Activated T-cell treated with anti-CD3 and anti-CD28 coated beads, Interleukin-2, amount 50 U/mL, for 1 hour (primary cell): ENCODE measurements at places on chromosomes 11 and 22.

- DNase-seq, result no peak
Measured at GRCh38 chr11:2460540-2461252, 15.9 kb downstream of the KCNQ1 start.

DNA sequence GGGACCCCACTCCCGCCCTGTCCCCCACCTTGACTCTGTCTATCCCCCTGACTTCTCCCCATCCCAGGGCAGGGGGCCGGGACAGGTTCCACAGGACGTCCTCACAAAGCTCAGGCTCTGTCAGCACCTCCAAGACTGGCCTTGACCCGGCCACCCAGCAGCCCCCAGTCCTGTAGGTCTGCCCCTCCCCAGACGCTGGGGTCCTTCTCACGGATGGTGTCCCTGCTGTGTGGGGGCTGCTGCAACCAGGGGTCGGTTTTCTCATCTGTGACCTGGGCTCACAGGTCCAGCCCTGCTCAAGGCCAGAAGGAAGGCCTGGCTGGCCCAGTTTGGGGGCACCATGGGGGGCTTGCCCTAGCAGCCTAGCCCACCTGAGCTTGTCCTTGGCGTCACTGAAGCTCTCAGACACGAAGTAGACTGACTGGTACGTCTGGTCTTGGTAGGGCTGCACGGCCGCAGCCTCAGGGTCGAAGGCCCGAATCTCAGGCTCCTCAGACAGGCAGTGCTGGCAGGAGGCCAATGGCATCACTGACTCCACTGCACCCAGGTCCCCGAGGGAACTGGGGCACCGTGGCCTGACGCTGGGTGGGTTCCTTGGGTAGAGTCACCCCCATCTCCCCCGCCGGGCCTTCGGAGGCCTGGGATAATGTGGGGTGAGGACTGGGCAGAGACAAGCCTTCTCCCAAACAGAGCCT lies 4.0 kb upstream of the INS start:
- DNase-seq, result no peak

DNA sequence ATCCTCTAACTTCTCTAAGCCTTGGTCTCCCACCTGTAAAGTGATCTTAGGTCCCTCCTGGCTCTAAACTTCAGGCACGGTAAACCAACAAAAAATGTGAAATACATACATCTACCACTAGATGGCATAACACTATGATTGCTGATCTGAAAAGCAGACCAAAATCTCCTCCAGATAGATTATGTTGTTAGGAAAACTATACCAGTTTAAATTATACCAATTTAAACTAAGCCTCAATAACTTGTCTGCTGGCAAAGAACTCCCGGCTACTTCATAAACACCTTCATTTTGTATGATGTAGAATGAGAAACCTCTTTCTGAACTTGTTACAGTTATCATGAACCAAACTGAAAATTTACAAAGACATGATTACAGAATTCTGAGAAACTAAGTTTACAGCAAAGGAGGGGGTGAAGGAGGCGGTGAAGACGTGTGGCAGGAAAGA lies 85.9 kb downstream of the SBF2 start:
- no peak for DNase-seq

- no peak for DNase-seq
Measured at GRCh38 chr11:69923641-69924307, 104.6 kb upstream of the FGF3 start.

GRCh38 chr11:14907411-14908213 lies 15.6 kb upstream of the CYP2R1 start:
- DNase-seq, result peak; percentile 88

DNA sequence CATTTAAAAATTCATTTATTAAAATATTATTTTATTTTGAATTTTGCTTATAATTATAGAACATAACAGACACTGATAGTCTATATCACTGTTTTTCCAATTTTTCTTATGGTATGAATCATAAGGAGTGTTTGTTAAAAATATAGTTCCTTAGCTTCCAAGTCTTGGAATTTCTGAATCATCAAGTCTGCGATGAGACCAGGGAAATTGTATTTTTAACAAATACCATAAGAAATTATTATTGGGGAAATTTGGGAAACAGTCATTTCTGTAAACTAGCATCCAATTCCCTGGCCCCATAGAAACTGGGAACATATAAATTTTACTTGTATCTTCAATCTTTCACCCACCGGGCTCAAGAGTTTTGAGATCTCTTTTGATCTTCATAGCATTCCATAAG lies 38.0 kb upstream of the PICALM start:
- DNase-seq, result no peak

DNA sequence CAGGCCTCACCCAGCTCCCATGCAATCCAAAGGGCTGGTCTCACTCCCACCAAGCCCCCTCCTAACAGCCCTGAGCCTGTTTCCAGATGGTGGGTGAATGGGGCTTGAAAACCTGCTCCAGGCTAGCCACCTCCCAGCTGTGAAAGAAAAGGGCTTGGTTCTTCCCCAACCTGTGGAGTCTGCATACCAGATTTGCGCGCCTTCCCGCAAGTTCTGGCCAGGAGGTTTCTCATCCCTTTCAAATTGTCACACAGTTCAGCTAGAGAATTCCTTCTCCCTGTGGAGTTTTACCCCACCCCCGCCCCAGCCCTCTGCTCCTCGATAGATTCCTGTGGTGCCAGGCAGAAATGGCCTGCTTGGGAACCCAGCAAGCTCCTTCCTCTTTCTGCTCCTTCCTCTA lies 734.6 kb upstream of the FAT3 start:
- no peak for DNase-seq

DNA sequence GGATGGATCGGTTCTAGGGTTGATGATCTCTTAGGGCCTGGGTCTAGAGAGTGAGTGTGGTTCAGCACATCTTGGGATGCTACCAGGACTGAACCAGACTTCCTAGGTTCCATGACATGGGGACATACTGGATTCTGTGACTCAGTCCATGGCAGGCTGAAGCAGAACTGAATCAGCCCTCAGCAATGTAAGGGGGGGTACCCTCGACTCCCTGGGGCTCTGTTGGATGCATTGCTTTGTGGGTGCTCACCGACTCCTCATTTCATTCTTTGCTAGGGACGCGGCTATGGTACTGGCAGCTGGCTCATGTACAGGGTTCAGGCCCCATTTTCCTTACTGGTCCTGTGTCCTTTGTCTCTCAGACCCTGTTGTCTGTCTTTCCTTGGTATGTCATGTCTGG lies 733 bp upstream of the GRAMD1B start:
- no peak for DNase-seq

GRCh38 chr11:61679893-61680621 lies at the start of gene DAGLA:
TSS of gene DAGLA (plus strand) at chr11:61680391. CDS start at chr11:61720156, 39,765 bp downstream.
- DNase-seq, result peak; percentile 88

DNA sequence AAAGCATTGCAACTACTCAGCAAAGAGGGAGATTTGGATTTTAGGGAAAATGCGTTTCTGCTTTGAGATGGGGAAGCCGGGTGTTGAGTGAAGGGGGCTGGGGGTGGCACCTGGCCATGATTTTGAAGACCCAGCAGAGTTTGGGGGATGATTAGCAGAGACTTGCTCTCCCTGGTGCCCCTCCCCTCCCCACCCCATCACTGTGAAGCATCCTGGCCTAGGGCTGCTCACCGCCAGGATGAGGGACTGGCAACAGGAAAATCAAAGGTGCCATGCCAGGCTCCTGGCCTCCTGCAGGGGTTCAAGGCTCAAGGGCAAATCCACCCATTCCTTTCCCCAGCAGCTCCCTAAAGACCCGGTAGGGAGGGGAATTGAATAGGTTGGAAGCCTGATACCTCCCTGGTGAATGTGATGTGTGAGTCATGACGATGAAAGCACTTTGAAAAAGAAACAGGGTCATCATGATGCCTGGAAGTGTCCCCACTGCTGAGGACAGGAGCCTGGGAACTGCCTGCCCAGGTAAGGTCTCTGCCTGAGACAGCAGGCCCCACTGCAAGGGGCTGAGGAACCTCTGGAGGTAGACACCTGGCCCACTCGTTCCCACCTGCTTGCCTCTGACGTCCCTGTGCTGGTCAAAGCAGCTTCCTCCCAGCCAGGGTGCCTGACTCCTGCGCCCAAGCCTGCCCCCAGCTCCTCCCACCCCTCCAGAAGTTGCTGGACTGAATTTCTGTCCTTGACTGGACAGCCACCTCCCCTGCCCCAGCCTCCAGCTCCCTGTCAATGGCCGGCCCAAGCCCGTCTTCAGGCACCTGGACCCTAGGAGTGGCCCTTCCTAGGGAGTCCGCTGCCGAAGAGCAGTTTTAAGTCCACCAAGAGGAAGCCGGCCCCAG lies 1.7 kb downstream of the CHST1 start:
- no peak for DNase-seq

DNA sequence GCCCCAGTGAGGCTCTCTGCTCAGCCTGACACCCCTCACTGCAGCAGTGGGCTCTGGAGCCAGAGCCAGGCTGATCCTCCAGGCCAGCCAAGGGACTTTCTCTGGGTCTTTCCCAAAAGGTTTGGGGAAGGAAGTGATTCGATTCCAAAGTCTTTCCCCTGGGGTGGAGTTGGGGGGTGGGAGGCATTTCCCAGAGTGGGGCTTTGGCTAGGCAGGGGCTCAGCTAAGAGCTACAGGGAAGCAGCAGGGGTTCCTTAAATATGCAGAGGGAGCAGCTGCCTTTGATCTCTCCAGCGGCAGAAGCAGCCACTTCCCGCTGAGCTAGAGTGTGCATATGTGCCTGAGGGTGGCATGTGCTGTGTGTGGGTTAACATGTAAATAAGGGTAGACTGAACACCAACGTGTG lies 192.9 kb downstream of the INSC start:
- no peak for DNase-seq

DNA sequence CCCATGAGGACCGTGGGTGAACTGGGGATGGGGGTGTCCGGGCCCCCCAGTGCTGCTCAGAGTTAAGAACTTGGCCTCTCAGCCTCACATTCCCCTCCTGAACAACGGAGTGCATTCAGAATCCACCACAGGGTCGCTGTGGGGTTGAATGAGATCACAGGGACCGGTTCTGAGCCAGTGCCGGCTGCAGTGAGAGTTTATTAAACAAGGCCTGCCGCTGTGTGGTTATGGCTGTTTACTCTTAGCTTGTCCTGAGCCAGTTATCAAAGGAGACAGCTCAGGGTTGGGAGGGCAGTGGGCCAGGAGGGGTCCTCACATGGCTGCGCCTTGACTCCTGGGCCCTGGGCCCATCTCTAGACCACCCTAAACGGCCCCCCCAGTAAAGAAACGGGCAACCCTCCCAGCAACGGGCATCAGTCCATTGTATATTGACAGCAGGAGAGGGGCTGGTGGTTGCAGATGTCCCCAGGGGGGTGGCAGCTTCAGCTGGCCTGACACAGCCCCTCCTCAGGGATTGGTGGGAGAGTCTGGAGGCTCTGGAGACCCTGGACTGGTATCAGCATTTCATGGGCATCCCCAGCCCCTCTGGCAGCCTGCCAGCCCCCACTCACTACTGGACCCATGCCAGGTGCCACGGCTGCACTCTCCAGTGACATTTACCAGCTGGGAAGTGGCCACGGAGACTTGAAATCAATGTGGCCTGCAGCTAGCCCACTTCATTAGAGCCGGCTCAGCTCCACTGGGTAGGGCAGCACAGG lies 15.1 kb upstream of the CABP7 start:
- no peak for DNase-seq

DNA sequence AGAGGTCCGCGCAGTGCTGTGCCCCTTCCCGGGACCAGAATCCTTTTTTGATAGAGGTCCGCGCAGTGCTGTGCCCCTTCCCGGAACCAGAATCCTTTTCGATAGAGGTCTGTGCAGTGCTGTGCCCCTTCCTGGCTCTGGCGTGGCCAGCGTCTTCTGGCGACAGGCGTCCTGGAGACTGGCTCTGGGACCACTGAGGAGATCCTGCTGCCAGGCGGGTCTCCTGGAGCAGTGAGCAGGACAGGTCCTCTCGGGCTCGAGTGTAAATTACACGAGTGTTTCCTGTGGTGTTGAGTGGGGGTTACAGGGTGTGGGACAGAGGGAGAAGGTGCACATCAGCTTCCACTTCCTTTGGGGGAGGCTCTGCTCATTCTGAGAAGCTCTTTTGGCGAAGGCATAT lies 98.1 kb downstream of the TBC1D22A start:
- no peak for DNase-seq

DNA sequence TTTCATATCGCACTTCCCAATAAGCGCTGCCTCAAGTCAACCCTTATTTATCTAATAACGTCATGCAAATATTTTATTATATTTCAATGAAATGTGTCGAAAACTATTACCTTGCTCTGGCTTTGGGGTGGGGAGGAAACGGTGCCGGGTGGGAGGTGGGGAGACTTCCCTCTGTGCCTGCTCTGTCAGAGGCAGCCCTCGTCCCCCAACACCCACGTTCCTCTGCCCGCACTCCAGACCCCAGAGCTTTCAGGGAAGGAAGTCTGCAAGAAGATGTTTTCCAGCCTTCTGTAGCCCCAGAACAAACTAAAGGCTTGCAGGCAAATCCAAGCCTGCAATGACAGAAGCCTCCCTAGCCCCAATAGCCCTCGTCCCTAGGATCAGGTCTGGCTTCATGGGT lies 235.7 kb downstream of the BUD13 start:
- no peak for DNase-seq

- DNase-seq, result no peak
Measured at GRCh38 chr11:57405271-57405860, 14.9 kb upstream of the PRG2 start.

DNA sequence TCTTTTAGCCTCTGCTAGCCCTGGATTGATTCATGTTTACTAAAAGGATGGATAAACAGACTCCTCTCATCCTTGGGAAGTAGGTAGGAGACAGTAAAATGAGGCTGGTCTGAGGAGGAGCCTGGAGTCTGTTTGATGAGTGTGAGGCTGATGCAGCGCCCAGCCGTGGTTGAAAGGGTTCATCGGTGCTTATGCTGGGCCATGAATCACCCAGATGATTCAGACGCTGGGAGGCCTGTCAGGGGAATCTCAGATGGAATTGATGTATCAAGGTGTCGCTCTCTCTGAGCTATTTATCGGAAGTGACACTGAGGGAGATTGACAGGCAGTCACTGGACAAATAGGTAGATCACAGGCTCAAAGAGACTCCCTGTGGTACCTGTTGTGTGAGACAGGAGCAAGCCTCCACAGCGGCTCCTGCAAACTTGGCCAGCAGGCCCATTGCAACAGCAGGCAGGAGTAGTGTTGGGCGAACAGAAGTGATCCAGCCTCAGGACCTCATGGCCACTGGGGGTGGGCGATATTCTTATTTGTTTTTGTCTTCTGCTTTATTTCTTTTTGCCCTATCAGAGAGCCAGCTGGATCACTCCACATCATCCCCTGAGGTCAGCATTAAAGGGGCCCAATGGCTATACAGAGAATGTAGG lies 109.9 kb upstream of the CADM1 start:
- no peak for DNase-seq

DNA sequence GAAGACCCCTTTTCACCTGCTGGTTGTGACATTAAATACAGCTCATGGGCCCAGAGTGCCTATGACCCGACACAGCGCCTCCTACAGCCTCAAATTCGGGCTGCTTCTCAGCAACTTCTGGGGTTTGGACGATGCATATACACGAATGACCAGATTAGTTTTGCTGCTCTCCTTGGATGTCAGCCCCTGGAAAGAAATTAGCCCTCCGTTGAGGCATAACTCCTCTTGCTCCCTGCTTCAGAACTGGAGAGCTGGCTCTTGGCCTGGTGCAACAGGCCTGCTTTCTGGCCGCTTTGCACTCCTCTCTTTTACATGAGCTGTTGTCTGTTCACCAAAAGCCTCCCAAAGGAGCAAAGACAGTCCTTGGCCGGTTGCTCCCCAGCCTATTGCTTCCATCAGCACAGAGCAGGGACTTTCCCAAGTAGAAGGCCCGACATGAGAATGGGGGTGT lies 3.3 kb downstream of the TECTA start:
- no peak for DNase-seq

- DNase-seq, result no peak
Measured at GRCh38 chr11:116180806-116181600, 591.8 kb downstream of the BUD13 start.
